ENCODE measurements at places on chromosomes 1 and 21.

GRCh38 chr1:83691953-83692500 is 306.9 kb downstream of the TTLL7 start:
- no peak for DNase-seq

GRCh38 chr21:38847556-38847955 is 41.8 kb downstream of the ETS2 start:
- DNase-seq = no peak

GRCh38 chr1:169126335-169126734 is 19.8 kb downstream of the ATP1B1 start:
- DNase-seq = no peak

GRCh38 chr1:61042466-61043009 is 39.8 kb upstream of the NFIA start:
- DNase-seq = no peak

- no peak for DNase-seq
Measured at GRCh38 chr21:38734646-38735365, 70.9 kb upstream of the ETS2 start.

DNA sequence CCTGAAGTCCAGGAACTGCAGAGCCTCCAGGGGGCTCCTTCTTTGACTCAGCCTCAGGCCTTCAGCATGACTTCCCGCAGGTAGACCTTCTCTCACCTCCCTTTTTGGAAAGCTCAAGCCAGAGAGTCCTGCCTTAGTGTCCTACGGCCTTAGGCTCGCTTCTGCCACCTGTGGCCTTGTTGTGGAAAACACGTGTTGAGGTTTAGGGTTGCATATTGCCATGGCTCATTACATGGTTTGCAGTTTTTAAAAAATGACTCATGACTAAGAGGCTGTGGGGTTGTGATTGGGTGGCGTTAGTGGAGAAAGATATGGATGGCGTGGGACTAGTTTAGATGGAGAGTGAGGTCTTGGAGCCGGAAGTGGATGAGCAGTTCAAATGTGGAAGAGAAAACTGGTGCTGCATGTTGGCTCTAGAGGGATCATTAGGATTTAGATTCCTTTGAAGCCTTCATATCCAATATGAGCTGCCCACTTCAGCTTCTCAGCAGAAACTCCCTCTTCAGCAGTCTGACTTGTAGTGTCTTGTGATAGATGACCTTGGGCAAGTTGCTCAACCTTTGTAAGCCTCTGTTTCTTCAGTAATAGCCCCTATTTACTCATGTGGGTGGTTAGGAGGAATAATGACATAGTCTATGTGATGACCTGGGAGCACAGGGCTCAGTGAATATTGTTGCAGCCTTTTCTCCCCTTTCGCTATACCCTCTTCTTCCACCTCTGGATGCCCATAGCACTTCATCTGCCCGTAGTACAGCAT is 6.5 kb upstream of the FGGY start:
- DNase-seq = peak; percentile 5

DNA sequence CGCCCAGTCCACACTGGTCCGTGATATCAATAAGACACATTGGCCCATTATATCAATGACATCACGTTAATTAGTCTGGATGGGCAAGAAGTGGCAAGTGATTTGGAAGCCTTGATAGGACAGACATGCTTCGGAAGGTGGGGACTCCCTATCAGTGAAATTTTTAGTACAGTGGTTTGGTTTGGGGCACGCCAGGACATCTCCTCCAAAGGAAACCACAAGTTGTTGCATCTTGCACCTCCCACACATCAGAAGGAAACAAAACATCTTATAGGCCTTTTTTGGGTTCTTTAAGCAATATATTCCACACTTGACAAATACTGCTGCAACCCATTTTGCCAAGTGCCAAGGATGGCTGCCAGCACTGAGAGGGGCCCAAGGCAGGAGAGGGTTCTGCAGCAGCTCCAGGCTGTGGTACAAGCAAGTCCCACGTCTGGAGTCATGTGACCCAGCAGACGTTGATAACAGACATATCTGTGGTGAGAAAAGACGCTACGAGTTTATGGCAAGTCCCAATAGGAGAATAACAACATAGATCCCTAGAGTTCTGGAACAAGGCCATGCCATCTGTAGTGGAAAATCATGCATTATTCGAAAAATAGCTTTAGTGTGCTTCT is 95.3 kb upstream of the DISP3 start:
- no peak for DNase-seq

DNA sequence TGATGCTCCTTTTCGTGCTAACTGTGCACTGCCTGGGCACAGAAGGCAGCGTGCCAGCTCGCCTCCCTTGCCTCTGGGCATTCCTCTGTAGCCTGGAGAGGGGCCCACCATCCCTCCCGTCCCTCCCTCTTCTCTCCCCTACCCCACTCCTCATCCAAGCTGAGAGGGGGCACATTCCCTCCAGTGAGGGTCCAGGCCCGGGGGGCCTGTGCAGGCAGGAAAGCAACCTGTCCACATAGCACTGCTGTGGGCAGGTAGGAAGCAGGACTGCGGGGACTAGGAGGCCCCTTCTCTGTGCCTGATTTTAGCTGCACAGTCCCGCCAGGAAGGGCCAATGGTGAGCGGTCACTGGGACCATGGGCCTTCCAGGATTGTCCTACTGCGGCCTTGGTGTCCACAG is 10.3 kb upstream of the PKNOX1 start:
- DNase-seq = no peak
